Right lung (tissue), 10 donors: ENCODE measurements at places on chromosomes 5 and 9.

DNA sequence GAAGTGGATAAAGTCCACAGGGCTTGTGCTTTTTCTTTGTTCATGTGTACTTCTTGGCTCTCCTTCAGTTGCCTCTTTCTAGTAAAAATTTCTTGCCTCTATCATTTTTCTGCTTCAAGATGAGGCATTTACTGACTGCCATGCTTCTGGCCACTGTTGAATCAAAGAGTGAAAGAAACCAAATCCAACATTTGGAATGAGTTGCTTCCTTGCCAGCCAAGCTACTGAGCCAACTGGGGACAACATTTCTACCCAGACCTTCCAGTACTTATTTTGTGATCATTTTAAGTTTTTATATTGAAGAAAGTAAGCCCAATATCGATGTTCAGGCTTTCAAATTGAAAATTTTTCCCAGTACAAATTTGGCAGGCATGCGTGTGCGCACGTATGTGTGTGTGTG is 73.2 kb downstream of the SNCAIP start:
- DNase-seq: no peak

DNA sequence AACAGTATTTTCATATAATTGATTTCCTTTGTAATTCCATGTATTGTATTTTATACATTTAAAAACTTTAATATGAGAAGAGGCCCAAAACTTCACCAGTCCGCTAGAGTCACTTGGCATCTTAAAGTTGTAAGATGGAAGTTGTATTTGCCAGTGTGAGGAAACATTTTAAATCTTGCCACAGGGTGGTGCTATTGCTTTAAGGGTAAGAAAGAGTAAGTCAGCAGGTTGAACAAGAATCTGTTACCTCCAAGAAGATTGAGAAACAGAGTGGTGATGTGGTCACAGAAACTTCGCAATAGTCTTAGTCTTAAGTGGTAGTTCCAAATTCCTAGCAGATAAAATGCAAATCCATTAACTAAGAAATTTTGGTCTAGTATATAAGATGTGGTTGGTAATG is 39.8 kb upstream of the RANBP6 start:
- DNase-seq: peak; percentile 55

DNA sequence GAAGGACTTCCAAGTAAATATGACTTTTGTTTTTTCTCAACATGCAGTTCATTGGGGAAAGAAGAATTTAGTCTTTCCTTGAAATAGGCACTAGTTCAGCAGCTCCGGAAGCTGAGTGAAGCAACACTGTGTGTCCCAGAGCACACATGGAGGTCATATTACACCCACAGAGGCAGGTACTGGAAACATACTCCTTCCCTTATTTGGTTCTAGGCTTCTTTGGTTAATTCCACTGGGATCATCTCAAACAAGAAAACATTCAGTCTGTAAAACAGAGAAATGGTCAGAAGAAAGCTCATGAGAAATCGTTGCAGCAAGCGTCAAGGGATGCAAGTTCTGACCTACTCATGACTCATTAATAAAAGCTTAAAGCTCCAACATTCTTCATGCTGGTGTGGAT is 175.1 kb upstream of the PCSK5 start:
- no peak for DNase-seq

- DNase-seq: no peak
Measured at GRCh38 chr9:129586685-129587084, 34.2 kb downstream of the C9orf50 start.

- DNase-seq: no peak
Measured at GRCh38 chr5:190366-191035, 794 bp upstream of the LRRC14B start.
